Ureter (tissue), 1 donor: ENCODE measurements at places on chromosomes 2 and 18.
A peak's percentile ranks its signal among the peaks of the same experiment; 100 is the strongest.

- DNase-seq = no peak
Measured at GRCh38 chr2:98769114-98769476, 38.2 kb upstream of the MGAT4A start.

DNA sequence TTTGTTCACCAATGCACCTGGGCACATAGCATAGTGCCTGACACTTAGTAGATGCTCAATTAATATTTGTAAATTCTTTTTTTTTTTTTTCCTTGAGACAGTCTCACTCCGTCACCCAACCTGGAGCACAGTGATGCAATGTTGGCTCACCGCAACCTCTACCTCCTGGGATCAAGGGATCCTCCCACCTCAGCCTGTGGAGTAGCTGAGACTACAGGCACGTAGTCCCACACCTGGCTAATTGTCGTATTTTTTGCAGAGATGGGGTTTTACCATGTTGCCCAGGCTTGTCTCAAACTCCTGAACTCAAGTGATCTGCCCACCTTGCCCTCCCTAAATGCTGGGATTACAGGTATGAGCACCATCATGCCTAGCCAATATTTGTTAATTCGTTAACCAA lies 23.2 kb upstream of the LPIN2 start:
- no peak for DNase-seq

DNA sequence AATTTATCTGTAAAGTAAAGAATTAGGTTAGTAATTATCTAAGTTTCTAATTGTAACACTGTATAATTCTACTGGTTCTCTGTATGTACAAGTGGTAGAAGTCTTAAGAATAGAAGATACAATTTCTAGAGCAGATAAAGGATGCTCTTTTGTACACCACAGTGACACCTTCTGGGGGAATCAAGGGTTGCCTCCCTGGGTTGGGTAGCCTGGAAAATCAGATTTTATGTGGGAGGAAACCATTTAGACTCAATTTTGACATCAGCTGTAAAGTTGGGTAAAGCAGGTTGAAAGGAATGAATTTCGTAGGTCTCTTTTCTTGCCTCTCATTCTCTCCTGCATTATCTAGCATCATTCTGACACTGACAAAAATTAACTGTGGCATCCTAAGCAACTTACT lies 354.8 kb downstream of the DCC start:
- DNase-seq = no peak

- DNase-seq = no peak
Measured at GRCh38 chr2:144770616-144771230, 250.8 kb upstream of the ZEB2 start.

DNA sequence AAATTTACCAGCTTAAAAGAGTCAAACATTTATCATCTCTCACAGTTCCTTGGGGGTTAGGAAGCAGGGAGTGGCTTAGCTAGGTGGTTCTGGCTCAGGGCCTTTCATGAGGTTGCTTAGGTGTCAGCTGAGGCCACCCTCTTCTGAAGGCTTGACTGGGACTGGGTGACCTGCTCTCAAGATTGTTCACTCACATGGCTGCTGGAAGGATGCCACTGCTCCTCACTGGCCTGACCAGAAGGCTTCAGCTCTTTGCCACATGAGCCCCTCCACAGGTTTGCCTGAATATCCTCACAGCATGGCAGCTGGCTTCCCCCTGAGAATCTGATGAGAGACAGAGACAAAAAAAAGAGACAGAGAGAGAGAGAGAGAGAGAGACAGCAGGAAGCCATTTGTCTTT lies 17.3 kb upstream of the RNF152 start:
- DNase-seq = no peak

GRCh38 chr2:191056228-191056627 lies 42.3 kb upstream of the STAT1 start:
- no peak for DNase-seq

DNA sequence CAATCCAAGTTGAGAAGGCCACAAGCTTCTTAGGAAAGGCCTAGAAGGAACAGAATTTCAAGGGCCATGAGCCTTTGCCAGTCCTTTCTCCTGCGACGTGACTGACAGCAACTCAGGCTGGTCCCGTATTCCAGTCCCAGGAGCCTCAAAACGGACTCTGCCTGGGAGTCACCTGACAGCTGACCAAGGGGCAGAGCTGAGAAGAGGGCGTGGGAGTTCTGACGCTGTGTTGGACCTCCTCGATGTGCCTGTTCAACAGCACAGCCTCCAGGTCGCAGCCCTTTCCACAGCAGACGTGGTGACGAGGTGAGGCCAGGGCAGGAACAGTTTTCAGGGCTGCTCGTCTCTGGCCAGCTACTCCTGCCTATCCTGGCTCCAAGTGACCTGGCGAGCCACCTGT lies 37.6 kb downstream of the CENPO start:
- DNase-seq = no peak

GRCh38 chr18:23856466-23857163 lies 157.9 kb upstream of the TTC39C start:
- DNase-seq = peak; percentile 29

GRCh38 chr2:119408221-119408619 lies 23.4 kb upstream of the TMEM37 start:
- no peak for DNase-seq

DNA sequence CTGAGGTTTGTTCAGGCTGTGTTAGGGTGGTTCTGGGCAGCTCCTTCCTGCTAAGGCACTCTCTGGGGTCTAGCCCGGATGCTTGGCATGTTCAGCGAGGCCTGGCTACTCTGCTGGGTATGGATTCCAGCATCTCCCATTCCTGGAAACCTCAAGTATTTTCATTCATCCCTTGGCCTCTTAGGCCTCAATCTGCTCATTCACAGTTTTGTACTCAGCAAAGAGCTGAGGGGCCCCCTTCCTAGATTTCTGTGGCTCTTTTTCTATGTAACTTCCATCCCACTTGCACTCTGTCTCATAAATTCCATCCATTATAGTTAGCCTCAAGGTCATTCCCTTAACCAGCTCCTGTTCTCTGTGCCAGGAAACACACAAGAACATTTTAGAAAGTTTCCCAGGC lies 798.8 kb upstream of the HS6ST1 start:
- no peak for DNase-seq

GRCh38 chr2:173062801-173063200 lies 12.8 kb upstream of the MAP3K20 start:
- DNase-seq = no peak

- no peak for DNase-seq
Measured at GRCh38 chr18:8619835-8620577, 10.8 kb downstream of the RAB12 start.

DNA sequence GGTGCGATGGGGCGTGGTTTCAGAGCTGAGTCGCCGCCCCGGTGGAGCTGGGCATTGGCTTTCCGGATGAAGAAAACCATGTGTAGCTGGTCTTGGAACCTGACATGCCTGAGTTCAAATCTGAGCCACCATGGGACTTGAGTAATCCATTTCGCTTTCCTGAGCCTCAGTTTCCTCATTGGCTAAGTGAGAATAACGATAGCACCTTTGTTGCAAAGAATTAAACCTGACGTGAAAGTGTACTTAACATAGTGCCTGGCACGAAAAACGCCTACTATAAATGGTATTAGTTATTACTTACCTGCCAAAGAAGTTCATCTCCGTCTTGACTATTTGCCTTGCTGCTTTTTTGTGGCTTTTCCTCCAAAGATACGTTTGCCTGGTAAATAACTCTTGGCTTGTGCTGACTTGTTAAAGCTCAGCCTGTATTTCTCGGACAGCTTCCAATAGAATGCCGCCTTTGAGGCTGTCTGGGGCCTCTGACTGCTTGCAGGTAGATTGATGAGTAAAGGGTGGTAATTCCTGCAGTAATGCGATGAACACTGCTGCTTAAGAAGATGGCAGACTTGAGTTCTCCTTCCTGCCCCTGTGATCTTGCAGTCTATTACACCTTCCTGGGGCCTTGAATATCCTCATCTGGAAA lies 1.3 kb downstream of the CDCA7 start:
- DNase-seq = peak; percentile 50

- no peak for DNase-seq
Measured at GRCh38 chr2:159292157-159292556, 5.7 kb upstream of the WDSUB1 start.

- no peak for DNase-seq
Measured at GRCh38 chr2:177193240-177193639, 19.4 kb upstream of the HNRNPA3 start.

- DNase-seq = no peak
Measured at GRCh38 chr18:56200381-56200911, 437.9 kb downstream of the TXNL1 start.

DNA sequence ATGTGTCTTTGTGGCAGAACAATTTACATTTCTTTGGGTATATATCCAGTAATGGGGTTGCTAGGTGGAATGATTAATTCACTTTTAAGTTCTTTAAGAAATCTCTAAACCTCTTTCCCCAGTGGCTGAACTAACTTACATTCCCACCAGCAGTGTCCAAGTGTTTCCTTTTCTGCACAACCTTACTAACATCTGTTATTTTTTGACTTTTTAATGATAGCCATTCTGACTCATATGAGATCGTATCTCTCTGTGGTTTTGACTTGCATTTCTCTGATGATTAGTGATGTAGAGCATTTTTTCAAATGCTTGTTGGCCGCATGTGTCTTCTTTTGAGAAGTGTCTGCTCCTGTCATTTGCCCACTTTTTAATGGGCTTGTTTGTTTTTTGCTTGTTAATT lies 43.1 kb upstream of the PTH2R start:
- no peak for DNase-seq

GRCh38 chr2:23301136-23301535 lies 83.8 kb upstream of the KLHL29 start:
- no peak for DNase-seq

DNA sequence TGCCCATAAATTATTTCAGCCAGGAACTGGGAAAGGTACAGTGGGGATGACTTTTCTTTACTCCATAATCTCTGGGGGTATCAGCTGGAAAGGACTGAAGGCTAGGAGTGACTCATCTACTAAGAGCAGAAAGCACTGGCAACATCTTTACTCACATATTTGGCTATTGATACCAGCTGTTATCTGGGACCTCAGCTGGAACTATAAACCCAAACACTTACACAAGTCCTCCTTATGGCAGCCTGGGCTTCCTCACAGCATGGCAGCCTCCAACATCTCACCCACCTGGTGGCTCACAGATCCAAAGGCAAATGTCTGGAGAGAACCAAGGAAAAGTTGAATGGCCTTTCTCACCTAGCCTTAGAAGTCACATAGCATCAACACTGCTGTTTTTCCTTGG lies 379.0 kb upstream of the RND3 start:
- DNase-seq = no peak

- DNase-seq = no peak
Measured at GRCh38 chr18:50397023-50397422, 22.2 kb downstream of the SKA1 start.

DNA sequence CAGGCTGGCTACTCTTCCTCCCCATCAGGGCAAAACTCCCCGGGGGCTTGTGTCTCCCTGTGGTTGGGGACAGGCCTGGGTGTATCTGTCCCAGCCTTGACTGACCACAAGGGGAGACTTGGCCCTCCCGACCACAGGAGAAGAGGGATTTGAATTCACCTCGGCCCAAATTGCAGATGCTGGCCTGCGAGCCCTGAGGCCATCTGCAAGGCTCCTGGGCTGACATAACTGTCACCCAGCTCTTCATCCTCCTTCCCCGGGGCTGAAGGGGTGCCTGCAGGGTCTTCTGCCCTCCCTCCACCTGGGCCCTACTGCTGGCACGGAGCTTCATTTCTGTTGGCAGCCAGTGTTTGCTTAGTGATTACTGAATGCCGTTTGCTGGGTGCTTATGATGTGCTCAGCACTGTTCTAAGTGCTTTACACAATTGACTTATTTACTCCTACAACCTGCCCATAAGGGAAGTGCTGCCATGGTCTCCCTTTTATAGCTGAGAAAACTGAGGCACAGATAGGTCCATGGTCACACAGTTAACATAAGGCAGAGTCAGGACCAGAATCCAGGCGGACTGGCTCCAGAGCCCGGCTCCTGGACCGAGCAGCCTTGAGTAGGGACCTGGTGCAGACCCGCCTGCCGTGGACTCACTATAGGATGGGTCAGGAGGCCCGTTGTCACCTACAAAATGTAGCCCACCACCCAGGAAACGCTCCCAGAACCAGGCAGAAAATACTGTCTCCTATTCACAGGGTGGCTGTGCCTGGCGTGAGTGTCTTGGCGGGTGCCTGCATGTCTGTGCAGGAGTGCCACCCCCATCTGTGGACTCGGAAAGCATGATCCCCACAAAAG lies 18.9 kb downstream of the STEAP3 start:
- no peak for DNase-seq

DNA sequence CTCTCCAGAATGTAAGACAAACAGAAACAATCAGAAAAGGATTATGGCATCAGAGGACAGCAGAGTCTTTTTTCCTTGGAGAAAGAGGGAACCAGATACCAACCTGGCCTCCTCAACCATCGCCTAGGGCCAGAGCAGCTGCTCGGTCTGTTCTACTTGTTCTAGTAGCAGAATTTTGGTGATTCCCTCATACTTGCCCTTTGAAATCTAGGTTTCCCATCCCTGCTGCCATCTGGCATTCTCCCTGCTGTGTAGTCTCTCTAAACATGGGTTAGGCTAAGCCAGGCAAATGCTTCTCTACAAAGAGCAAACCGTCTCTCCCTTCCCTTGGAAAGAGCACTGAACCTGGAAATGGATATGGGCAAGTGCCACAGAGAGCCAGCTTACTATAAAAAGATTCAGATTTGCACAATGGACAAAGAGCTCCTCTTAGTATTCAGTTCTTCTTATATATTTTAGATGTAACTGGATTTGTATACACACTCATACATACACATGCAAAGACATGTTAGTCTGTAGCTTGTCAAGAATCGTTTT lies 208.6 kb upstream of the ST6GAL2 start:
- no peak for DNase-seq

GRCh38 chr2:120231564-120231973 lies 8.4 kb upstream of the TMEM185B start:
- no peak for DNase-seq

DNA sequence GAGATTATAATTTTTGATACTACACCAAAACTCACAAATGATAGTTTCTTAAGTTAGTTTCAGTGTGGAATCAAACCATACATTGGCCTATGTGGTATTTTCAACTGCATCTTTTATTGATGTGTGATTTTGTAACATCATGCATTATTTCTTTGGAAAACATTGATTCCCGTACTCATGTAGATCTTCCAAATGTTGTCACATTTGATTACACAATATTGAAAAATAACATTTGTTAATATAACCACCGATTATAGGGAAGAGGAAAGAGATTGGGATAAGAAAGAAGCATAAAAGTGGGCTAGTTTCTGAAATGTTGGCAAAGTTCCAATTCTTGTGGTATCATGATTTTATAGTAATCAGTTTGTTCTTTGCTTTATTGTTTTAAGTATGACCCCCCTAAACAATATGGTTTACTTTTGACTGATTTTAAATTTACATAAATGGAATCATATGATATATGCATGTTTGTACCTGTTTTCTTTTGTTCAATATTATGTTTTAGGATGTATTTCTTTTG lies 117.2 kb upstream of the OTX1 start:
- no peak for DNase-seq

- no peak for DNase-seq
Measured at GRCh38 chr2:190912726-190913125, 32.1 kb downstream of the GLS start.

DNA sequence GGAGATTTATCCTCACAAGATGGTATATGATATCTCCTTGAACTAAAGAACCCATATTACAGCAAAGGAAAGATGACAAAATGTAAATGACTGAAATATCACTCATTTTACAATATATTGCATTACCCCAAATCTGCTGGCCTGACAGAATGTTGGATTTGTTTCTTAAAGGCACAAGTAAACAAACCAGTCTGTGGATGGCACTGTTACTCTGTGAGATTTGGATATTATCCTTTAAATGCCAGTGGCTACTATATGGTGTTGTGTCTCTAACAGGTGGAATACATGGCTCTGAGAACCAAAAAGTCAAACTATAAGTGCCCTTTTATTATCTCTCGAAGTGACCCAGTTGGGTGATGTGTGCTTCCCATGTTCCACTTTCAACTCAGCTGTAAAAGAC lies 125.7 kb downstream of the PDE1A start:
- DNase-seq = no peak
